ENCODE measurements at places on chromosomes 1 and 21.
A peak's percentile ranks its signal among the peaks of the same experiment; 100 is the strongest.

GRCh38 chr1:6602669-6603237 lies at the start of gene KLHL21:
Gene KLHL21 (minus strand): TSS chr1:6602869. CDS start chr1:6602817, 52 bp downstream.
- peak; percentile 89 for DNase-seq

GRCh38 chr1:97368296-97368695 lies 552.5 kb downstream of the DPYD start:
- DNase-seq = no peak

DNA sequence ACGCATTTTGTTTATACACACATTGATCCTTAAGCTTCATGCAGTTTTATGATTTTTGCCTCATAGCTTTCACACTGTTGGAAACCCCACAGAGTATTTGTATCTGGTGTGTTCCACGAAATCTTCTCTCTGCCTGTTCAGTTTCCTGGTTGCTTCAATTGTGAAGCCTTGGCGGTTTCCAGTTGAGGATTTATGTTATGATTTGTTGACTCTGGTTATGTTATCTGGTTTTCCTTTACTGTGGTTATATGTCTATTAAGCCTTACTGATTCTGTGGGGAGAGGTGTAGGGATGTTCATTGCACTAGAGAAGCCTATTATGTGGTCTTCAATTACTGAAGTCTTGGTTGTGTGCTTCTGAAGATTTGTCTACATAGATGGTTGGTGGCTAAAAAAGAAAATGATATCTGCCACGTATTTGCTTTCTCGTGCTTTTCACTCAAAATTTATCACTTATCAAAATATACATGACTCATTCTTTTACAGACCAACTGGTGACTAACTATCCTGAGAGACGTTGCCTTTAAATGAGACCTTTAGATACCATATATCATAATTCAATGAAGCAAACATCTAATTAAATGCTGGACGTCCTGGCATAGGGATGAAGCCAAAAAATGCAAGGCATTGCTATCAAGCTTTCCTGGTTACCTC lies 488.0 kb upstream of the B3GALT2 start:
- DNase-seq = no peak

GRCh38 chr1:178632653-178633052 lies 92.4 kb upstream of the RALGPS2 start:
- DNase-seq = no peak

DNA sequence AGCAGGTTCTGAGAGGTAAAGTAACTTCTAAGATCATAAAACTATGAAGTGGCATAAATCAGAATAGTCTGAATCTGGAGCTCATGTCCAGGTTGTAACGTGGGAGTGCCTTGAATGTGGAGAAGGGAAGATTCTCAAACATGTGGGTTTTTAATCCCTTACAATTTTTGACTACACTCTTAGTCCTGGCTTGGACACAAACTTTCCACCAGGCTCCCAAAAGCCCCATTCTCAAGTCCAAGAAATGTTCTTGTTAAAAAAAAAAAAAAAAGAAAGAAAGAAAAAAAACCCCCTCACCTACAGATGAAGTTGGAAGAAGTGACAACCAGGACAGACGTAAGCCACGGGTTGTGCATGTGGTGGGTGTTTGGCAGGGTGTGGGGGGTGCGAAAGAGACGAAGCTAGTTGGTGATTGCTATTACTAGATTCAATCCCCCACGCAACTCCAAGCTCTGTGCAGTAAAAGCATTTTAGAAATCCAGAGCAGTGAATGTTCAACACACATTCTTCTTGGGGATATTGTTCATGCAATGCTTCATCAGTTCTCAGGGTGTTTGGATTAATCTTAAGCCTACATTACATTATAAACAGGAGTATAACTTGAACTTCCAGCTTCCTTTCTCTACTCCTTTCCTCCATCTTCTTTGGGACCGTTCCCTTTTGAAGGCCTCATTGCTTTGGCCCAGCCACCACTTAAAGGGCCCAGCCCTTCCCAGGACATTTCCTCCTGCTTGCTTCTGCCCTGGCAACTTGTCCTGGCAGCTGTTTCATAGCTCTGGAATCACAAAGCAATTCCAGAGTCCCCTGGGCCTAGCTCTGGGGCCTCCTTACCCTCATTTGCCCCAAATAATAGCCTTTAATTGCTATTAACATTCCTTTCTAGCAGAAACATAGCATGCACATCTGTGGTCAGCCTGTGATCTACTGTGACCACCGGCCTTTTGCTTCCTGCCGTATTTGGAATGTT lies 41.8 kb downstream of the PHC2 start:
- no peak for DNase-seq

GRCh38 chr1:230464671-230465070 lies 38.5 kb upstream of the PGBD5 start:
- no peak for DNase-seq

GRCh38 chr1:97091679-97092078 lies 370.1 kb downstream of the PTBP2 start:
- DNase-seq = no peak

DNA sequence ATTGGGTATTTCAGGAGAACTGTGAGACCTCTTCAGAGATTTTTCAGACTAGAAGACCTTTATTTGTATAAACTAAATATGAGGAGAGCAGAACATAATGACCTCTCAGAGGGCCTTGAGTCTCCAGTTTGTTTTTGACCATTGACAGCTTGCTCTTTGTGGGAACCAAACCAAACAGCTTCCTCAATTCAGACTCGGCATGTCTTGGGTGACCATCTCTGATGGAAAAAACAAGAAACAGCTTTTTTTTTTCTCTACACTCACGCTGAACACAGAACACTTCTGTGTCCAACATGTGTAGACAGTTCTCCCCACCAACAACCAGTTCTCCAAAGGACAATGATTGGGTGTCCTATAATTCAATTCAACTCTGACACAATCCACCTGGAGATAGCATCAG lies 11.5 kb downstream of the ATP1A4 start:
- no peak for DNase-seq

DNA sequence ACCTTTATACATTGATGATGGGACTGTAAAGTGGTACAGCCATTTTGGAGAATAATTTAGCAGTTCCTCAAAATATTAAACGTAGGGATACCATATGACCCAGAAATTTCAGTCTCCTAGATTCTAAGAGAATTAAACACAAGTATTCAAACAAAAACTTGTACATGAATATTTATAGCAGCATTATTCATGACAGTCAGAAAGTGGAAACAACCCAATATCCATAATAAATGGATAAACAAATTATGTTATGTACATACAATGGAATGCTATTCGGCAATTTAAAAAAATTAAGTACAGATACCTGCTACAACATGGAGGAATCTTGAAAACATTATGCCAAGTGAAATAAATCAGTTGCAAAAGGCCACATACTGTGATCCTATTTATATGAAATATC lies 16.9 kb upstream of the DDX59 start:
- DNase-seq = no peak

DNA sequence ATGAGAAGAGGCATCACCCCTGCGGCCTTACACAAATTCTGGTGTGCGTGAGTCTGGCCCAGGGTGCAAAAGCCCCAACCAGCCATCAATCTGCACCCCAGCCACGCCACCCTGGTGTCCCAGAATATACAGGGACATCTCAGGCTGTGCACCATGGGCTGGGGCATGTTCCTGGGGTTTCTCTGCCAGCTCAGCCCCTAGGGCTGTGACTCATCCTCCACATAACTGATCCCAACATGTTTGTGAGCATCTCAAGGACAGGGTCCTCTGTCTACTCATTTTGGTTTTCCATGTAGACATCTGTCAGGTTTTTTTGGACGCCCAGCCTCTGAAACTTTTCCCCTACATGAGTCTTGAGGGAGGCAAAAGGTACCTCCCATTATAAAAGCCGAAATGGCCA lies 511 bp downstream of the ZNF683 start:
- no peak for DNase-seq

DNA sequence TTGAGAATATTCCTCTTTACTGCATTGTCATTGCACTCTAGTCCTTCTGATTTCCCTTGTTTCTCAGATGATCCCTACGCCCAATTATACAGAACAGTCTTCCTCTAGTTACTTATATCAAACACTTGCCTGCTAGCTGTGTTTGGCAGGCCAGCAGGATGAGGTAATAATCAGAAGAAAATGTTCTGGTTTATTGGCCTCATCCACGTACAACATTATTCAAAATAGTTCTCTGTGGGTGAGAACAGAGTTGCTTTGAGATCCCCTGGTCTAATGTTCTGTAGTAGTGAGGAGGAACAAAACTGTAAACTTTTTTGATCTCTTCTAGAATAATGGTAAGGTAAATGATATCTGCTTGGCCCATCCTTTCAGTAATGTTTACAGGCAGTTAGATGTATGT lies 22.3 kb upstream of the C1orf105 start:
- no peak for DNase-seq

DNA sequence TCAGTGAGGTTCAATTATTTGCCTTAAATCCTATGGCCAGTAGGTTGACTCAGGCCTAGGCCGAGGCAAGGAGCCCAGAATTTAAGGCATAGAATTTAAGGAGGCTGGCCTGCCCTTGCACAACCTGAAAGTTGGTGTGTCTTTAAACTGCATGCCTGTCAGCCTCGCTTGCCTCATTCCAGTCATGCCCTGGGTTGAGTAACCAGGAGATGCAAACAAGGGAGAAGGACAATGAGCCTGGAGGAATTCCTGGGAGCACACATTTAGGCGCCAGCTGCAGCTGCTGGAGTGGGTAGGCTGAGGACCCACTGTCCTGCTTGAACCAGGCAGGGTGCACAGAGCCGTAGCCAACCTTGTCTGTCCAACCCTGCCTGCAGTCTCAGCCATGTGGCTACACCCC lies 11.7 kb downstream of the CD2 start:
- no peak for DNase-seq

- DNase-seq = no peak
These were observed 150.2 kb downstream of the GRIK3 start for GRCh38 chr1:36884029-36884701.

DNA sequence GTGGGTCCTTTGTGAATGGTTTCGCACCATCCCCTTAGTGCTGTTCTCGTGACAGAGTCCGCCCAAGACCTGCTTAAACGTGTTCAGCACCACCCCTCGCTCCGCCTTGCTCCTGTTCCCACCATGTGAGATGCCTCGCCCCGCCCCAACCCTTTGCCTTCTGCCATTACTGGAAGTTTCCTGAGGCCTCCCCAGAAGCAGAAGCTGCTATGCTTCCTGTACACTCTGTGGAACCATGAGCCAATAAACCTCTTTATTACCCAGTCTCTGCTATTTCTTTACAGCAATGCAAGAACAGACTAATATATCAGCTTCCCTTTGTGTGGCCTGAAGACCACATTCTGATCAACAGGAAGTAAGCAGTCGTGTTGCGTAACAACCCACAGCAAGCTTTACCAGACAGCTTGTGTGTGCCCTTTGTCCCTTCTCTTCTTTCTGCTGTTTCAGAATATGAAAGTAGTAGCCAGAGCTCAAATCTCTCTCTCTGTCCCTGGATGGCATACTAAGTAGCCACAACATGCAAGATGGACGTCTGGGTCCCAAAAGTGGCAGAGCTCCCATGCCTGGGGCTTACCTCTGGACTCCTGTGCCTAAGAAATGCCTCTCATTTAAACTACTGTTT lies 14.1 kb downstream of the HENMT1 start:
- DNase-seq = peak; percentile 97

DNA sequence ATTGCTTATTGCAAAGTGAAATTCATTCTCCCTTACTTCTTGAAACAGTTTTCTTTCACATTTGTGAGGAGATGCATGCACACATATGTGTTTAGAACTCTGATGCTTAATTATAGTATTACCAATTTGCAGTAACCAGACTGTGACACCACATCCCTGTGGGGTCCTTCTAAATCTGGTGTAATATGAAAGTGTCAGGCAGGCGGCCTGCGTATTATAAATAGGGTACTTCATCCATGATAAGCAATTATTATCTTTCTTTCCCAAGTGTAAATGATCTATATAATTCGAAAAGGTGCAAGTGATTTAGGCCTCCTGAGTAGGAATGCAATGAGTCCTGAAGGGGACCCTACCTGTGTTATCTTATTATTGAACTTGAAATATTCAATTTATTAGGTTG lies 876 bp downstream of the EFCAB7 start:
- no peak for DNase-seq

- no peak for DNase-seq
These were observed 69.8 kb upstream of the DNAH14 start for GRCh38 chr1:224859651-224860050.

DNA sequence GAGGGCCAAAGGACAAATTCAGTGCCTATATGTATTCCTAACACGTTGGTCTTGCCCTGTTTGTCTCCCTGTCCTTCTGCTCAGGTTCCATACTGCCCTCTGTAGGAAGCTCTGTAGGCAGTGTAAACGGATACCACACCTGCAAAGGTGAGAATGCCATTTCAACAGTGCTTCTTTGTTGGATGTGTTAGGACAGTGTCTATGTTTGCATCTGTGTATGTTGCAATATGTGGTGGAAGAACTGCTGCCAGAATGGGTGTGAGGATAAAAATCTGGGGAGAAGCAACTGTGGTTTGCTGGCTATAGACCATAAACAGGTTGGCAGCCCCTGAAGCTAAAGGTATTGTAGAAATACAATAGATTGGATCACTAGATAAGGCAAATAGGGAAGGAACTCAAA lies 113.1 kb upstream of the BMP8A start:
- no peak for DNase-seq

- DNase-seq = no peak
These were observed 25.0 kb downstream of the KANK4 start for GRCh38 chr1:62294261-62294660.

DNA sequence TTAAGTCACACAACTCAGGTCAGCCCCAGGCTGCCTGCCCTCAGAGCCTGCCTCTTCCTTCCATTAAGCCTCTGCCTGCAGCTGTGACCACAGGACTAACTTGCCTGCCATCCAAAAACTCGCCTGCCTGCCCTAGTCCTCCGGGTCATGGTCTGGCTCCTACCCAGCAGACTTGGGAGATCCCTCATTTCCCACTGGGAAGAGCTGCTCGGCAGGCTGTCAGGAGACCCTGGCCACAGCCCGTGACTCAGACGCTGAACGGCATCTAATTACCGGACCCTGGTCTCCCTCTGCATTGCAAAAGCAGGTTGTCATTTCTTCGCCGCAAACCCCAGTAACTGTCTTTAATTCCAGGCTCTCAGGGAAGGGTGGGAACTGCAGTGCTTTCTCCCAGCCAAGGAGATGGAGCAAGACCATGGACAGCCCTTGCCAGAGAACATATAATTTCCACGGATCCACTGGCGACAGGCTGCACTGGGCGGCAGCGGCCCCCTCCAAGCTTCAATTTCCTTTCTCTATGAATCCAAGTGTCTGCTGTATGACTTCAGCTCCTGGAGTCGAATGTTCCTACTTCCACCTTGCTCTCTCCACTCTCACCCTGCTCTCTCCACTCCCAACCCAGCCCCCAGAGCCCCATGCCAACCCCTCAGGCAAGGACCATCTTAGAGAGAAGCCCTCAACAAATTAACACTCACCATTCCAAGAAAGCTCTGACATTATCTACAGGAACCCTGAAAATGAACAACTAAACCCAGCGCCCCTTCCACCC lies 20.4 kb downstream of the OLFML2B start:
- DNase-seq = no peak

DNA sequence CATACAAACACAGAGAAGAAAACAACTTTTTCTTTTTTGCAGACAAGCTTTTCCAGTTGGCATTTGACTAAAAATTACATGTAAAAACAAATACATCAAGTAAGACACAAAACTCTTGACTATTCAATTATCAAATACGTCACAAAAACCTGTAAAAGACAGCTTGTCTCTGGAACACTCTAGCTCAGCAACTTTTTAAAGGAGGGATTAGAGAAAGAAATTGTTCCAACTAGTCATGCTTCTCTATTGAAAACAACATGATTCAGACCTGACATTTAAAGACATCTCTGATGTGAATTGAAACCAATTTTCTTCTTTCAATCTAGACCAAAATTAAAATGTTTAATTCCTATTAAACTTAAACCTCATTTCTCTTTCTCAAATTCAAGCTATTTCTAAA lies 30.3 kb downstream of the SMYD3 start:
- no peak for DNase-seq

GRCh38 chr1:167022384-167022783 lies 33.3 kb downstream of the MAEL start:
- no peak for DNase-seq

GRCh38 chr1:99565606-99566289 lies 80.2 kb upstream of the PALMD start:
- DNase-seq = no peak

Data from AML-193 (cell line).